ENCODE measurements at places on chromosomes 2 and 18.
A peak's percentile ranks its signal among the peaks of the same experiment; 100 is the strongest.

GRCh38 chr2:86672027-86672545, 48.0 kb upstream of the RMND5A start:
- DNase-seq = no peak

GRCh38 chr18:62987055-62987830, 271.9 kb downstream of the PHLPP1 start:
- no peak for DNase-seq

DNA sequence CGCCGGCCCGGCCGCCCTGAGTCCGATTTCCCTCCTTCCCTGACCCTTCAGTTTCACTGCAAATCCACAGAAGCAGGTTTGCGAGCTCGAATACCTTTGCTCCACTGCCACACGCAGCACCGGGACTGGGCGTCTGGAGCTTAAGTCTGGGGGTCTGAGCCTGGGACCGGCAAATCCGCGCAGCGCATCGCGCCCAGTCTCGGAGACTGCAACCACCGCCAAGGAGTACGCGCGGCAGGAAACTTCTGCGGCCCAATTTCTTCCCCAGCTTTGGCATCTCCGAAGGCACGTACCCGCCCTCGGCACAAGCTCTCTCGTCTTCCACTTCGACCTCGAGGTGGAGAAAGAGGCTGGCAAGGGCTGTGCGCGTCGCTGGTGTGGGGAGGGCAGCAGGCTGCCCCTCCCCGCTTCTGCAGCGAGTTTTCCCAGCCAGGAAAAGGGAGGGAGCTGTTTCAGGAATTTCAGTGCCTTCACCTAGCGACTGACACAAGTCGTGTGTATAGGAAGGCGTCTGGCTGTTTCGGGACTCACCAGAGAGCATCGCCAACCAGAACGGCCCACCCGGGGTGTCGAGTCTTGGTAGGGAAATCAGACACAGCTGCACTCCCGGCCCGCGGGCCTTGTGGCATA, 4.6 kb downstream of the SIX2 start:
- DNase-seq = no peak

- DNase-seq = peak; percentile 49
Measured at GRCh38 chr2:6986912-6987361, 69.7 kb downstream of the RNF144A start.

DNA sequence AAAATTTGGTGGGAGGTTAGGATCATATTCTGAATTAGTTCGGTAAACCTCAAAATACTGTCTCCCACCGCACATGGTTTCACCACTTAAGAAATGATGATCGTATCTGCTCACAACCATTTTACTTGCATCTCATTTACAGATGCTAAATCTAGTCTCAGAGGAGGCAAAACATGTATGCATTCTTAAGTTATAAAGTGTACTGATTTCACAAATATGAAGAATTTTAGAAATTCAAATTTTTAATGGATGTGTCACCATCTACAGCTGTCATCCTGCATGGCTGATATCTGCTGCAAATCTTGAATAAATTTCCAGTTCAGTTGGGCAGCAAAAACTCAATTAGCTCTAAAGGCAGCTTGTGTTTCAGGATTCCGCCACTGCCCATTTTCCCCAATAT, 243.3 kb upstream of the KCNJ3 start:
- no peak for DNase-seq

DNA sequence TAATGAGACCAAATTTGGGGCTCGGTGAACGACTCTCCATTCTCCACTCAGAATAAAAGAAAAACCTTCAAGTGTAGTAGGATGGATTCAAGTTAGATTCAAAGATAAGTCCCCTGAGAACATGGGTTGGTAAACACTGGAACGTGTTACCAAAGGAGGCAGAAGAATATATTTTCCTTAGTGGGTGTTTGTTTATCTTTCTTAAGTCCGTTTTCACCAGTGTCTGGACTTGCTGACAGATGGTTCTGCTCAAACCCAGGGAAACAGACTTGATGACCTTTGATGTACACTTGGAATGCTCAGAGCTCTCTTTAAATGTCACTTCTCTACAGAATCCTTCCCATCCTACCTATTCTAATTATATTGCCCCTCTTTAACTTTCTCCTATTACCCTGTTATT, 310.3 kb upstream of the ZNF521 start:
- DNase-seq = no peak

DNA sequence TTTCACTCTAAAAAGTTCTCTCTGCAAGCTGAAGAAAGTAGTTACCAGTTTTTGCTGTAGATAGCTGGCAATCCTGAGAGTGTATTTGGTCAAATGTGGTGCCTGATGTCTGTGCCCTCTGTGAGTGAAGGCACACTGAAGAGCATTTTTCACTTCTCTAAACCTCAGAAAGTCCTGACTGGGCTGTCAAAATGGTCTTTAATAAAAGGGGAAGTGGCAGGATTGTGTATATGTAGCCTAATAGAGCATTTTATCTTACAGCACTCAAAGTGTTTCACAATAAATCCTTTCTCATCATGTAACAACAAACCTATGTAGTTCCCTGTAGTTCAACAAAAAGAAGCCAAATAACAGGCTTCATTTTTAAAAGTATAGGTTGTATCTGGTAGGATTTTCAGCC, 1552.3 kb upstream of the SLC39A10 start:
- DNase-seq = no peak

DNA sequence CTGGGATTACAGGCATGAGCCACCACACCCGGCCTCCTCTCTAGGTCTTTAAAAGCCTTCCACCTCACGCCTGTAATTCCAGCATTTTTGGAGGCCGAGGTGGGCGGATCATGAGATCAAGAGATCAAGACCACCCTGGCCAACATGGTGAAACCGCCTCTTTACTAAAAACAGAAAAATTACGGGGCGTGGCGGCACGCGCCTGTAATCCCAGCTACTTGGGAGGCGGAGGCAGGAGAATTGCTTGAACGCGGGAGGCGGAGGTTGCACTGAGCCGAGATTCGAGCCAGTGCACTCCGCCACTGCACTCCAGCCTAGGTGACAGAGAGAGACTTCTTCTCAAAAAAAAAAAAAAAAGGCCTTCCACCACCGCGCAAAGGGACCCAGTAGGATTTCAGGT, 1.3 kb upstream of the FAM117B start:
- no peak for DNase-seq

DNA sequence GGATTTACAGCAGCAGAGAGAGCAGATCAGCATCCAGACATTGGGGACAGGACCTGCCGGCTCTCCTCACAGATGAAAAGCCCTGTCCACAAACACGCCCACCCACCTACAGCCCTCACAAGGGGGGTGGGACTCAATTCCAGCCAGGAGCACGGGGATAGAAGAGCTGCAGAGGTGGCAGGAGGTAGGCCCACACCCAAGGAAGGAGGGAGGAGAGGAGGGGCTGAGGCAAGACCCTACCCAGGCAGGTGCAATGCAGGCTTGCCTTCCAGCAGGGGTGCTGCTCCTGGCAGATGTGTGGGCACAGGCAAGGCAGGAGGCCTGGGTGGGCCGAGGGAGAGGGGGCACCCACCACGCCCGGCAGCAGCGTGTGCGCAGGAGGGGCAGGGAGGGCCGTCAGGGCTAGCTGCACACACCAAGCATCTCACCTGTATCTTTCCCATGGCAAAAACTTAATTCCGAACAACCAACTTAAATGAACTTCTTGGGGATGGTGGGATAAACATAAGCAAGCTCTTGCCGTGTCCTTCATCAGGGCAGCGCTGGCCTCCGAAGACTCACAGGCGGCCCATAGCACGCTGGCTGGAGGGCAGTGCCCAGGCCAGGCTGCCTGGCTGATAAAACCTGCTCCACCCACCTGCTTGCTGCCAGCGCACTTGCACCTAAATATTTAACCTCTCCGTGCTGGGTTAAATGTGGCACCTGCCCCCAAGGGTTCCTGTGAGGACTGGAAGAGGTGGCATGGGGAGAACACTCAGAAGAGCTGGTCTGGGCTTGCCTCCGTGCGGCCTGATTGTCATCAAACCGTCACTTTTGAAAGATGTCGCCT, 219.5 kb downstream of the HDAC4 start:
- no peak for DNase-seq

DNA sequence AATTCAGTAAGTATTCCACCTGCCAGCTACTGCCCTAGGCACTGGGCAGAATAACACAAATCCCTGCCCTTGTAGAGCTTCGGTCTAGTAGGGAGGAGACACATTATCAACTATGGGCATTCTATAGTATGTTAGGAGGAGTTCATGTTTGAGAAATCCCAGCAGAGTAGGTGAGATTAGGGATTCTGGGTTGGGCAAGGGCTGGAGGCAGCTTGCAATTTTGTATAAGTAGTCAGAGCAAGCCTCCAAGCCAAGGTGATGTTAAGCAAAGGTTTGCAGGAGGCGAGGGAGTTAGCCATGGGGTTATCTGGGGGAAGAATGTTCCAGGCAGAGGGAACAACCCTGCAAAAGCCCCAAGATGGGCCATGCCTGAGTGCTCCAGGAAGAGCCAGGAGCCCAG, 187.9 kb upstream of the HS6ST1 start:
- DNase-seq = no peak

- DNase-seq = no peak
Measured at GRCh38 chr2:114009205-114009944, 119.5 kb downstream of the ACTR3 start.

DNA sequence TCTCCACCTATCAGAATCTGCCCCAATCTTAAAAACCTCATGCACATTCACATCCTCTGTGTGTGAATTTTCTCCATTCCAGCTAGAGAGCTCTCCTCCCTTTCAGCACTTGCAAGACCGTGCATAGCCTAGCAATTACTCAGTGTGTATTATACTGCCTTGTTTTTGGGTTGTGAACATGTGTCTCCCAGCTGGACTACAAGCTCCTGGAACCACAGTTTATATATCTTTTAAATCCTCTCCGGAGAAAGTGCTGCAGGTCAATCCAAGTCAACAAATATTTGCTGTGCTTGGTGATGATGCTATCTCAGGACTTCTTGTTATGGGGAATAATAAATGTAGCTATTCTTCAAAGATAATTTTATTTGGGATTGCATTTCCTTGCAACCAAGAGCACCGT, 58.2 kb upstream of the MEX3C start:
- DNase-seq = no peak

GRCh38 chr2:42722320-42723190, 41.4 kb downstream of the OXER1 start:
- no peak for DNase-seq

DNA sequence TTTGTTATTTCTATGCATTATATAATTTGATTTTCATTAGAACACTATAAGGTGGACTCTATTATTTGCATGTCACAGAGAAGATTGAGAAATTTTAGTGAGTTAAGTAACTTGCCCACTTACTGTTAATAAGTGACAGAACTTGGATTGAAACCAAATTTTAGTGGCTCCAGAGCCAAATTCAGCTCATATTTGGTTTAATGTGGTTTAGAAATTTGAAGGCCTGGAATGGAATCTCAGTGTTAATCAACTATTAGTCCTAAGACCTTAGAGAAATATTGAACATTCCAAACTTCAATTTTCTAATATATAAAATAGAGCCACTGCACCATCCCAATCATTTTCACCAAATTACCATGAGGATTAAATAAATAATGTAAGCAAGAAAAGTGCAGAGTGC, 281.6 kb downstream of the ZNF385B start:
- DNase-seq = no peak

GRCh38 chr2:30272761-30273573, 41.6 kb downstream of the LBH start:
- no peak for DNase-seq

DNA sequence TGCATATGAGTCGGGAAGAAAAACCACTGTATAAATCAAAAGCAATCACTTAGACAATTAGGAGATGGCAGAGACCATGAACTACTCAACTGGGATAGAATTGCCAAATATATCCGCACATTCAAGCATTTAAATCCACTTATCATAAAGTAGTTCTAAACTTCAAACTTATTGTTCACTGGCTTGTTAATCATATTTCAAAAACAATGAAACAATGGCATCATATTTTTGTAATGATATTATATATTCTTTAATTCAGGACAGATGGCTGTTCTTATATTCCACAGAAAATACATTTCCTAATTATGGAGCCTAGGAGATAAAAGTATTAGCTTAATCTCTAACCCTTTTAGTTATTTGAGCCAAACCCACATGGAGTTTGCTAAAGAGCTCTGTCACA, 263.6 kb downstream of the CTNNA2 start:
- no peak for DNase-seq

- DNase-seq = no peak
Measured at GRCh38 chr2:147006736-147007141, 838.1 kb upstream of the ACVR2A start.

GRCh38 chr18:8478166-8478967, 130.9 kb upstream of the RAB12 start:
- peak; percentile 20 for DNase-seq

Measured in NCI-H1092 treated with DMSO at 0.1 percent for 48 hours (cell line).